Left lobe of liver (tissue), 2 donors: ENCODE measurements at places on chromosomes 1 and 21. TPM values are rescaled to one million over a fixed set of nuclear protein-coding genes. Genes with fewer than 3 reads are reported as not detected.

DNA sequence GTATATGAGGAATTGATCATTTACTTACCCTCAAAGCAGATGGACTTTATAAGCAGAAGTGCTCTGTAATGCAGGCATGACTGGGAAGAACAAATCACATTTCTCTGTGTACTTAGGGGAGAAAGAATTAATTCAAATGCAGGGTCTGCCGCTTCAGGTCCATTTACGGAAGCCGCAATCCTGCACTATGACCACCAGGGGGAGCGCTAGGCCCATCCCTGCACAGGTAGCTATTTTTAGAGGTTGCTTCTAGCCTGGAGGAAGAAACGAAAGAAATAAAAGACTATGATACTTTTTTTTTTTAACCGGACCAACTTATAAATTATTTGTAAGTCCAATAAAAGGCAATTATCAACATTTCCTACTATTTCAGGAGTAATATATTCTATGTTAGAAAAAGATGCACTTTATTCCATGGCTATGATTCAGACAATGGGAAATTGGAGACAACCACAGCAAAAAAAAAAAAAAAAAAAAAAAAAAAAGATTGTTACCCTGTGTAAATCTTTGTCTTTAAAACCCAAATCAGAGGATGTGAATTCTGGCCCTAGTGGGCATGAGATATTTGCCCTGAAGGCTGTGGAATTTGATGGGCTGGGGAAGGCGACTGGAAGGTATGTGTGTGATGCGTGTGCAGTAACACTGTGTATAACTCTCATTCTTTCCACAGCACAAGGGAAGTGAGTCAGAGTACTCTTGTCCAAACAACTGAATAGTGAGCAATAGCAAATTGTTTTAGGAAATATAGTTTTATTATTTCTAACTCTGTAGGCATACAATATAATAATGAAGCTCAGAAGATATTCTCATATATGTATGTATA lies 12.9 kb upstream of the FYB2 start:
- peak; percentile 75 for DNase-seq

DNA sequence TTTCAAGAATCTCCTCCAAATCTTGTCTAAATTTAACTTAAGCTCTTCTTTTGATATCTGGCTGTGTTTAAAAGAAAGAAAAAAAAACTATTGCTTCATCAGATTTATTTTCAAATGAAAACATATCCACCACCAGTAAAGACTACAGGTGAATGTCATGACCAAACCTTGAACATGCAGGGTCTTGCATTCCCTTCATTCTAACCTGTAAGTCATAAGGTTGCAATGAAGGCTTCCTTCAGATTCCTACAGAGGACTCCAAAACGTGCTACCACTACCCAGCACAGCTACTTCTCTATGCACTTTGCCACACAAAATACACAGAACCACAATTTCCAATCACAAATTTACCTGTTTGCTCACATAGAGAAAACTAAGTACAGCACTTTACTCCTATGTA lies 26.3 kb downstream of the FRRS1 start:
- DNase-seq, result no peak

DNA sequence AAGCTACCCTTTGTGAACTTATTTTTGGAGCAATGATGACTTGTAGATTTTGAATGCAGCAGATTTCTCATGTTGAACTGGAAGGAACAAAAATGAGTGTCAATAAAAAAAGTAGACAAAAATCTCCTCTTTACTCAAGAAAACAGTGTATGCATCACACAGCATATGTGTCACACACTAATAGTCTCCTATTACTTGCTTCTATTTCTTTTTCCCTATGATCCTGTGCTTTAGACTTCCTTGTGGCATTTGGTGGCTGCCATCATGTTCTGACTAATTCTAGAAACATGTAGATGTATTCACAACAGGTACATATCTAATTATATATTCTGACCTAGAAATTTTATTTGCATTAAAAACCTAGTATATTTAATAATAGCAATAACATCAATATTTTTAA lies 14.3 kb downstream of the RC3H1 start:
- no peak for DNase-seq

GRCh38 chr1:2533365-2533764 lies 3.3 kb upstream of the HES5 start:
- DNase-seq, result no peak

DNA sequence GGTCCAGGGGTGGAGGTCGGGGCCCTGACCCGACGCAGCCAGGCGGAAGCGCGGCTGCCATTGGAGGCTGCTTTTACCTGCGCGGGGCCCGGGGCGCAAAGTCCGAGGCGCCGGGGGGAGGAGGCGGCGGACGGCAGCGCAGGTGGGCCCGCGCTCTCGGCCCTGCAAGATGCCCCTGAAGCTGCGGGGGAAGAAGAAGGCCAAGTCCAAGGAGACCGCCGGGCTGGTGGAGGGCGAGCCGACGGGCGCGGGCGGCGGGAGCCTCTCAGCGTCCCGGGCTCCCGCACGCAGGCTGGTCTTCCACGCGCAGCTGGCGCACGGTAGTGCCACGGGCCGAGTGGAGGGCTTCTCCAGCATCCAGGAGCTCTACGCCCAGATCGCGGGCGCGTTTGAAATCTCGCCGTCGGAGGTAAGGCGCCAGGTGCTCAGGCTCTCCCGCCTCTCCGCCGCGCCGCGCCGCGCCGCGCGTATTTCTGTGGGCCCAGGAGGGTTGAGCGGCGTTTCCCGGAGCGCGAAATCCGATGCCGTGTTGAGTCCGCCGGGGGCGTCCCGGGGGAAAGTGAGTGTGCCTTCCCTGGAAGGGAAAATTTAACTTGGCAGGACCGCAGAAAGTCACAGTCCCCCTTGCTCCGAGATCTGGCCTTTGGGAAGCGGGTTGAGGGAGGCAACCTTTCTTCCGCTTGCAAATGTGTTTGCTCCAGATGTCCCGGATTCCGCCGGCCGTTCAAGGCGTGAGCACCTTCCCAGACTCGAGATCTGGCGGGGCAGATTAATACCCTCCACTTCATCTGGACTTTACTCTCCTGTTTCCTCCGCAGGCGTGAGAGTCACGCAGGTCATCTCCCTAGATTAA lies at the start of gene GIPC2:
TSS of gene GIPC2 (plus strand) at position 41 of the 853 bp plus-strand sequence. CDS start at position 170, 129 bp downstream.
- peak; percentile 87 for DNase-seq

DNA sequence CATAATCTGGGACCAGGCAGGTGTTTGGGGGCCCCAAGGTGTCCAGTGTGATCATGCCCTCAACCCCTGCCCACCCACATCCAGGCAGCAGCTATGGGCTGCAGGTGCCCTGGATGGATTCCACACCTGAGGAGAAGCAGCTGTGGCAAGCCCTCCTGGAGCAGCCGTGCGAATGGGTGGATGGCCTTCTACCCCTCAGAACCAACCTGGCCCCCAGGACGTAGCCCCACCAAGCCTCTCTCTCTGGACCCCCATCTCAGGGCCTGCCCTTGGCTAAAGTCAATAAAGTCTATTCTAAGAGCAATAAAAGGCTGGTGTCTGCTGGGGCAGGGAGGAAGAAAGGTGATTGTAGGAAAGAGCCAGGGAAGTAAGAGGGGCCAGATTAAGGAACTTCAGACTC lies 11.8 kb downstream of the SYTL1 start:
- no peak for DNase-seq

The CYP4A22 gene
- total RNA-seq, result 69.9 TPM
